ENCODE measurements at places on chromosomes 5 and 9.

- DNase-seq, result no peak
Measured at GRCh38 chr5:59251627-59252026, 641.9 kb downstream of the PDE4D start.

- no peak for DNase-seq
Measured at GRCh38 chr9:84861455-84861854, 191.9 kb downstream of the NTRK2 start.

- DNase-seq, result no peak
Measured at GRCh38 chr9:130539420-130540223, 39.8 kb upstream of the FUBP3 start.

DNA sequence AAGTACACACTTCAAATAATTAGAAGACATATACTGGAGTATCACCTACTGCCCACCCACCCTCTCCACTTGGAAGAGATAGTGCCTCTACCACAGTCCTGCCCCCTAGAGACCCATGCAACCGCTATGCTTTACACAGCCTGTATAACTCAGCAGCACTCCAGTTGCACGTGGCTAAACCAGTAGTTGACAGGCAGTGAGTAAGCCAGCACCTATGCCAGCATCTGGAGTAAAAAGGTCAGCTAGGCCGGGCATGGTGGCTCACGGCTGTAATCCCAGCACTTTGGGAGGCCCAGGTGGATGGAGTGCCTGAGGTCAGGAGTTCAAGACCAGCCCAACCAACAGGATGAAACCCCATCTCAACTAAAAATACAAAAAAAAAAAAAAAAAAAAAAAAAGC lies 356.4 kb downstream of the NR2F1-AS1 start:
- DNase-seq, result no peak

DNA sequence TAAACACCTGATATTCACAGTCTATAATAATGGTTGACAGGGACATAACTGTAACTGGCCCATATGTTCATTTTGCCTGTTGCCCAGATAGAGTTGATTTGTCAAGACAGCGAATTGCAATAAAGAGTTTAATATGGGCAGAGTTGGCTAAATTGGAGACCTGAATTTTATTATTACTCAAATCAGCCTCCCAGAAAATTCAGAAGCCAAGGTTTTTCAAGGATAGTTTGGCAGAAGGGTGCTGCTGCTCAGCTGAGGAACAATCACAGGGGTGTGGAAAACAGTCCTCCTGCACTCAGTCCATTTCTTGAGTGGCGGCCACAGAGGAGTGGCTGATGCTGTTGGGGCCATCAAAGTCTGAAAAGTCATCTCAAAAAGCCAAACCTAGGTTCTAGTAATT lies 19.0 kb downstream of the ANXA2R start:
- DNase-seq, result no peak

DNA sequence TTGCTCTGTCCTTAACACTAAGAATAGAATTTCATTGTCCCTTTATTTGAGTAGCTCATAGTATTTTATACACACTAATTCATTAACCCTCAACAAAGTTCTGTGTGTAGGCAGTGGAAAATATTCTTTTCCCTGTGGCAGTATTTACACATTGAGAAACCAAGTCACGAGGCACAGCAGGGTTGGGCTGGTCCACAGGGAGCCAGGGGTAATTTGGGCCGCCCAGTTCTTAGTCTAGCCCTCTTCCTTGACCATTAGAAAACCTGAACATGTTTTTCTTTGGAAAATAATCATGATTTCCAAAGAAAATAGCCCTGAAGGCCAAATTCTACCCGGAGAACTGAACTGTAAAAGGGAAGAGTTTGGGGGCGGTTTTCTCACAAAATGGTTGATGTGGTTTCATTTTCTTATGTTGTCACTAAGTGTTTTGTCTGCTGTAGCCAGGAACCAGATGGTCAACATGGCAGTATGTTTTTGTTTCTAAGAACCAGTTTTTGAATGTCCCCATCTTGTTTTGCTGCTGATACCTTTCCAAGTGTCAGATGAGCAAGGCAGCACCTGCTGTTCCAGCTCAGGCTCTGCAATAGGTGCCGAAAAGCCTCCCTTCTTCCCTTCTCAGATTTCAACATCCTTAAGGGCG lies 29.6 kb downstream of the ARHGEF28 start:
- no peak for DNase-seq

- no peak for DNase-seq
Measured at GRCh38 chr5:27377626-27378025, 339.2 kb upstream of the CDH9 start.

DNA sequence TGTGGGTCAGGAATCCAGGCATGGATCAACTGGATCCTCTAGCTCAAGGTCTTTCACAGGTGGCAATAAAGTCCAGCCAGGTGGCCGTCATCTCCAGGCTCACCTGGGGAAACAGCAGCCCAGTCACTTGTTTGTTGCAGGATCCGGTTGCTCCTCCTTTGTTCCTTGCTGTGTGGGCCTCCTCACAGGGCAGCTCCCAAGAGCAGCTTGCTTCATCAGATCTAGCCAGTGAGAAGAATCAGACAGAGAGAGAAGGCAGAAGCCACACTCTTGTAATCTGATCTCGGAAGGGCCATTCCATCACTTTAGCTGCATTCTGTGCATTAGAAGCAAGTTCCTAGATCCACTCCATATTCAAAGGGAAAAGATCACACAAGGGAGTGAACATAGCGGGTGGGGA lies 3.2 kb upstream of the HSD17B3 start:
- no peak for DNase-seq

DNA sequence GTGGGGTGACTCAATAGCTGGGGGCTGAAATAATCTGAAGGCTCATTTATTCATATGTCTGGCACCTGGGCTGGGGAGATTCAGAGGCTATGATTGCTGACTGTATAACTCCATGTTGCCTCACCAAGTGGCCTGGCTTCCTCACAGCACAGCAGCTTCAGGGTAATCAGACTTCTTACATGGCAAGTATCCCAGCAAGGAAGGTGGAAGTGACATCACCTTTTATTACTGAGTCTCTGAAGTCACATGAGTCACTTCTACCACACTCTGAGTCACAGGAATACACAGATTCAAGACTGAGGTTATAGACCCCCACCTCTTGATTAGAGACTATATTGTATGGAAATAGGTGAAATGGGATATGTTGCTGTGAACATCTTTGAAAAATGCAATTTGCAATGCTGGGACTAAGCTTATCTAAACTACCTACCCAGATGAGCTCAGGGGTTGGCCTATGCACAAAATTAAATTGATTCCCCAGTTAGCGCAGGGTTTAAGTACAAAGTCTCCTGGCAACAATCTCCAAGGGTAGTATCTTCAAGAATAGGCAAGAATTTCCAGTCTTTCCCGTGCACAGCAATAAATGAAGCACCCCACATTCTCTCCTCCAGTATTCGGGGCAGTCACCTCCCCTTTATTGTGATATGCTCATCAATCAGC lies 553.1 kb downstream of the LRRC70 start:
- no peak for DNase-seq

DNA sequence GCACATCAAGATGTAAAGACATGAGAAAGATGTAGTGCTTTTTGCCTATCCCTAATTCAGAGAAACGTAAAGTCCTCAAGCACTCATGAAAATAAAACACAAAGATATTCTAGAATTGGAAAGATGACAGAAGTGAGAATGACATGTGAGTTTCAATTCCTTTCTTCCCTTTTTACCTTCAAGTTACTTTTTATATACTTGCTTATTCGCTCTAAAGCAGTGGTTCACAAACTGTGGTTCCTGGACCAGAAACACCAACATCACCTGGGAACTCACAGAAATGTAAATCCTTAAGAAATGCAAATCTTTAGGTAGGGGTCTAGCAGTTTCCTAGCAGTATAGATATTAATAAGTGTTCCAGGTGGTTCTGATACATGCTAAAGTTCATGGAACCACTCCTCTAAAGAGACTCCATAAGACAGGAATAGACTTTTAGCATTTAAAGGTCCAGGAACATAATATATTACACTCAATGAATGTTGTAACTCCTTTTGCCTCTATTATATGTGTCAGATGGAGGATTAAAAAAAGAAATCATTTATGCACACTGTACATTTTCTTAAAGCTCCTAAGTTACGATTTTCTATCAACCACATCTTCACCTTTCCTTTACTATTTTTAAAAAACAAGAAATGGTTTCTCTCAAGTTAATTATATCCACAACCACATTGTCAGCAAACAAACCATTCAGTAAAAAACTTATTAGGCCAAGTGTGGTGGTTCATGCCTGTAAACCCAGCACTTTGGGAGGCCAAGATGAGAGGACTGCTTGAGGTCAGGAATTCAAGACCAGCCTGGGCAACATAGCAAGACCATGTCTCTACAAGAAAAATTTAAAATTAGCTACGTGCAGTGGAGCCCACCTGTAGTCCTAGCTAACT lies 39.9 kb downstream of the ERP44 start:
- no peak for DNase-seq

- no peak for DNase-seq
Measured at GRCh38 chr9:19809422-19810269, 20.8 kb upstream of the SLC24A2 start.

GRCh38 chr9:105359892-105360291 lies 87.9 kb upstream of the FSD1L start:
- no peak for DNase-seq

- DNase-seq, result no peak
Measured at GRCh38 chr5:134038138-134038537, 33.4 kb upstream of the VDAC1 start.

GRCh38 chr5:32274548-32275395 lies 38.0 kb downstream of the MTMR12 start:
- DNase-seq, result no peak

DNA sequence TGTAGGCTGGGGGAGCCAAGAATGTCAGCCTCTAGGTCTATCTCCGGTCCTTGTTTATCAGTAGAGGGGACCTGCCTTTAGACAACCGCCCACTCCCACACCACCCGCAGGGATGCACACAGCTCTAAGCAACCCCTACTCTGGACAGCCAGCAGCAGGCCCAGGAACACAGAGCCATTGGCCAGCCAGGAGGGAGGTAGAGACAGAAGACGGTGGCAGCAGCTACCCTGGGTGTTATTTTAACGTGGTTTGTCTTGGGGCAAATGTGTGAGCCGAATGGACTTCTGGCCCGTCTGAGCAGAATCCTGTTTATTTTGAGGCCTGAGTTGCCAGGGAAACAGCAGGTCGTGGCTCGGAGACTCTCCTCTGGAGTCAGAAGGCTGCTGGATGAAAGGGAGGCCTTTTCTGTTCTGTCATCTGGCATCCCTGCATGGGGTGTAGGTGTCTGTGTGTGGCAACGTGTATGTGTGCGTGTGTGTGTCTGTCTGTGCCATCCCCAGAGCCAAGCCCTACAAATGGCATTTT lies 382 bp upstream of the FGF1 start:
- DNase-seq, result no peak

GRCh38 chr5:43514471-43514815 lies 505 bp downstream of the C5orf34 start:
- DNase-seq, result no peak

DNA sequence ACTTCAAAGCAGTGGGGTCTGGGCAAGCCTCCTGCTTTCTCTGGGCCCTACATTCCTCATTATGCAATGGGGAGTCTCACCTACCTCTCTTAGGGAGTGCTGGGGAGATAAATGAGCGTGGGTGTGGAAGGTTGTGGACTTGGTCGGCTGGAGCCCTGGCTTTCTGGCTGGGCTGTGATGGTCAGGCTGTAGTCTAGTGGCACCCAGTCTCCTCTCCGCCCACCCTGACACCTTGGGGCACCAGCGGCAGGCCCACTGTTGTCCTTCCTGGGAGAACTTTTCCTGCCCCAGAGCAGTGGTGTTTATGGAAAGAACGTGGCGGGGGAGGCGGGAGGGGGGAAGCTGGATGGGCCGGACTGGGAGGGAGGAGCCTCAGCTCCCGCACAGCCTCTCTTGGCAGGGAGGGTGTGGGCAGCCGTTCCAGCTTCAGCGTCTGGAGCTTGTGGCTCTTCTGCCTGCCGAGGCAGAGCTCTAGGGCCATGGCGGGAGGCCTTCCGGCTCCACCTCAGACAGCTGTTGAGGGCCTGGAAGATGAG lies 4.1 kb downstream of the PTGS1 start:
- no peak for DNase-seq

DNA sequence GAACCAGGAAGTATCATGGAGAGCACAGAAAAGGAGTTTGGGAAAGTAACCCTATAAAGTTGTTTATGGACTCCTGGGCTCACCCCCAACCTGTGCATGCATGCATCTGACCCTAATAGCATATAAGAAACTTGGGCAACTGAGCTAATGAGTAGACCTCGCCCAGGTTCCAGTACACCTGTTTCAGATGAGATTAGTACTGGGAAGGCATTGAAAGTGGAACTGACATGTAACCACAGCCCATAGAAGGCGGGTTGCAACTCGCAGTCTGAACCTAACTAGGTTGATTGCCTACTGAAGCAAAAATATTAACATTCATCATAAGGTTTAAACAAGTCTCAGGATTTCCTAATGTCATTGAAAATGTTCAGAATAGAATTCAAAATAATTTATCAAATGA lies 87.0 kb downstream of the WNK2 start:
- no peak for DNase-seq

GRCh38 chr9:36665921-36666431 lies 93.3 kb downstream of the MELK start:
- DNase-seq, result no peak

DNA sequence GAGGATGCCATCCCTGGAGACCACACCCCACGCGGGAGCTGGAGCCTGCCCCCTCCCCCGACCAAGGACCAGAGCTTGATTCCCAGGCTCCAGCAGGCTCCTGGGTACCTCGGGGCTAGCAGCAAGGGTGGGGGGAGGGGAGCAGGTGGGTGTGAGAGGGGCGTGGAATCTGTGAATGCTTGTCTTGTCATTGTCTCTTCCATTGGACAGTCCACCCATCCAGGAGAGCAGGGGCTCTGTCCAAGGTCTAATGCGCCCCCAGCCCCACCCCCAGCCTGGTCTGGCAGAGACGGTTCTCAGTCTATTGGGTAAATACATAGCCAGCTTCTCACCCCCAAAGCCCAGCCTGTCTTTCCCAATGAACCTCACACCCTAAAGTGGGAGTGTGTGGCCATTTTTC lies 22.8 kb downstream of the URM1 start:
- DNase-seq, result no peak

- no peak for DNase-seq
Measured at GRCh38 chr9:134476272-134476941, 150.2 kb downstream of the RXRA start.

GRCh38 chr5:5558102-5558501 lies 135.6 kb downstream of the ICE1 start:
- DNase-seq, result no peak

- no peak for DNase-seq
Measured at GRCh38 chr5:98781964-98782363, 8.5 kb downstream of the RGMB start.

- DNase-seq, result no peak
Measured at GRCh38 chr5:62720031-62720441, 141.4 kb downstream of the LRRC70 start.

DNA sequence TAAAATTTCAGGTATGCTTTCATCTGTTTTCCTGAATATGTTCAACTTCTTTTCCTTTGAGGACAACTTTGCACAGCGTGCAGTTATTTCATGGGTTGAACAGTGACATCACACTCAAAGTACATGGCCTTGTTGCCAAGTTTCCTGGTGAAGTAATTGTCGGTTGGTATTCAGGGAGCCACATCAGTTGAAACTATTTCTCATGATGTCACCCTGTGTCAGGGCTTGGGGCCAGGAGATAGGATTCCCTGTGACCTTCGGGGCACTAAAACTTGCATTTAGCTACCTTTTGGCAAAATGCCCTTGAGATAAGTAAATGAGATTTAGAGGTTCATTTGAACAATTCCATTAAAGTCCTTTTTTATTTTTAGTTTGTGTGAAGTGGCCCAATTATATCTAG lies 383.9 kb downstream of the SH3GL2 start:
- no peak for DNase-seq
